ENCODE measurements at places on chromosomes 12 and 14. TPM values are rescaled to one million over a fixed set of nuclear protein-coding genes. Genes with fewer than 3 reads are reported as not detected.
A peak's percentile ranks its signal among the peaks of the same experiment; 100 is the strongest.

DNA sequence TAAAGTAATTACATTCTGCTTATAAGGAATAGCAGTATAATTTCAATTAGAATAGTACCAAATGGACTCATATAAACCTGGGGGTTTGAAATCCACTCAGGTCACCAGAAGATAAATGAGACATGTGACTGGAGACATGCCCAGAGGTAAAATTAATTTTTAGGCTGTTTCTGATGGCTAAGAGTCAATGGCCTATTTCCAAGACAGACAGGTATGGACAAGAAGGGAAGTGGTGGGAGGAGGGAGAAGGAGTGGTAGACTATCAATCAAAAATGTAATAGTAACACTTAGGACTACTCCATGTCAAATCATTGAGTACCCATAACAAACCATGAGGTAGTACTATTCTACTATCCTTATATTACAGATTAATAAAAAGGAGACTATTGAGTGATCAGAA is 544.0 kb downstream of the GALC start:
- DNase-seq = no peak

- DNase-seq = no peak
These were observed 104.6 kb downstream of the BICD1 start for GRCh38 chr12:32211066-32211899.

- DNase-seq = no peak
These were observed 2.4 kb downstream of the BTG1 start for GRCh38 chr12:92143258-92143657.

- no peak for DNase-seq
These were observed 7.9 kb upstream of the CMKLR1 start for GRCh38 chr12:108346727-108347710.

- no peak for DNase-seq
These were observed 400.0 kb downstream of the TMEM132D start for GRCh38 chr12:129503802-129504201.

- no peak for DNase-seq
These were observed 36.6 kb downstream of the CRADD start for GRCh38 chr12:93713800-93714199.

DNA sequence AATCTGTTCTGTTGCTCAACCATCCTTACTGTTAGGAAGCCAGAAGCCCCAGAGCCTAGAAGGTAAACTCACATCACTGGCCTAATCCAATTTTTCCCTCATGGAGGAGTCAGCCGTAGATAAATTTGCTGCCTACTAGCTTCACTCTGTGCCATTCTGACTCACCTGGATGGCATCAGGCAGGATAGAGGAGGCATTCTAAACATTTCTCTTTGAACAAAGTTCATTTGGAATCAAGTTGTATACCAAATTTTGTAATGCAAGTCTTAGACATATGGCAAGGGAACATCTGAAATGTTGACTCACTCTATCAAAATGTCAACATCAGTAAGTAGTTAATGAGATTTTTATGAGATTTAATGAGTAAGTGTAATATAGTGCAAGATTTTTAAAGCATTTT is 13.6 kb upstream of the TBC1D30 start:
- DNase-seq = no peak

DNA sequence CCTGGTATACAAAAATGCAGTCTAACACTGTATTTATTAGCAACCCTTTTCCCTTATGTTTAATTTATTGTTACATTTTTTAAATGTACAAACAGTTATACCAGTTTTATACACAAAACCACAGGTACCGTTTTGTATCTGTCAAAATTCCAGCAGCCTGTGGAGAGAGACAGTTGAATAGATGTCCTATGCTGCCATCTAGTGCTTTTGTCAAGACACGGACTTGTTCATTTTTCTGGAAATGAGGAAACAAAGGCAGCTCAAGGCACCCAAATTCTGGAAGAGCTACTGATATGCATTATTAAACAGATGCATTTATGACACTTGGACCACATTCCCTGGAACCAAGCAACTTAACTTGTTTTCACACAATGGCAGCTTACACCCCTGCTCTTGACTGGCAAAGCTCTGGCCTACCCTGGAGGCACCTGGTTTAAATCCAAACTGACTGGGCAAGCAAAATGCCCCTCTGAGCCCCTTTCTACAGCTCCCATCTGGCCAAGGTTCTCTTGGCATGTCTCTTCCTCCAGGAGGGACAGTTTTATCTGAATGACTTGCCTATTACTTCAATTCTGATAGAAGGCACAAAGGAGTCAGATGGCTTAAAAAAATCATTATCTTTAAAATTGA is 286.9 kb upstream of the PRKD1 start:
- no peak for DNase-seq

GRCh38 chr12:99644629-99645028 is 2.9 kb upstream of the GARIN6 start:
- DNase-seq = no peak

- no peak for DNase-seq
These were observed 5.9 kb upstream of the BHLHE41 start for GRCh38 chr12:26130728-26131127.

DNA sequence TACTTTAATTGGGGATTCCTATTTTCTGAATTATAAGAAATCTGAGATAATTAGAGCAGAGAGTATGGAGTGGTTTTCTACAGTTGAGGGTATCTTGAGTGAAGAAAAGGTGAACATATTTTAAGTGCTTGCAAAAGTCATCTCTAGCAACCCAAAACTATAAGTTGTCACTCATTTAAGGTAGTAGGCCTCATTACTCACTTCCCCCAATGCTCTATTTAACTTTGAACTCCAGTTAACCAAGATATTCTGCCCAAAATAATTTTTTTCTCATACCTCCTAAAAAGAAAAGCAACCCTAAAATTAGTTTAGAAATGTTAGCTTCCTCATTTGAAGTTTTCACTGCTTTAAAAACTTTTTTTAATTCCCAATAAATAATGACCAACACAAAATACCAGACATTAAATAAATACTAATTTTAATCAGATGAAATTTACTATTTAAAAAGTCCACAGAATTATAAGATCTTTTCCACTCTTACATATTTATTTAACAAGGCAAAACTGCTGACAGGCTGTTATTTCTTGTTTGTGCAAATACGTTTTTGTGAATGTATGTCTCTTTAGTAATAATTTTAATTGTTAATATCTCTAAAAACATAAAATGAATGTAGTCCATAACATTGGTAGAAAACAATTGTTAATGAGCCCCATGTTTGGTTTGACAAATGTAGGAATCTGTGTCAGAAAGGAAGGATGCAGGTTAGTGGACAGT is 47.8 kb downstream of the VRK1 start:
- no peak for DNase-seq

- no peak for DNase-seq
These were observed 11.8 kb upstream of the NUAK1 start for GRCh38 chr12:106150555-106150954.

DNA sequence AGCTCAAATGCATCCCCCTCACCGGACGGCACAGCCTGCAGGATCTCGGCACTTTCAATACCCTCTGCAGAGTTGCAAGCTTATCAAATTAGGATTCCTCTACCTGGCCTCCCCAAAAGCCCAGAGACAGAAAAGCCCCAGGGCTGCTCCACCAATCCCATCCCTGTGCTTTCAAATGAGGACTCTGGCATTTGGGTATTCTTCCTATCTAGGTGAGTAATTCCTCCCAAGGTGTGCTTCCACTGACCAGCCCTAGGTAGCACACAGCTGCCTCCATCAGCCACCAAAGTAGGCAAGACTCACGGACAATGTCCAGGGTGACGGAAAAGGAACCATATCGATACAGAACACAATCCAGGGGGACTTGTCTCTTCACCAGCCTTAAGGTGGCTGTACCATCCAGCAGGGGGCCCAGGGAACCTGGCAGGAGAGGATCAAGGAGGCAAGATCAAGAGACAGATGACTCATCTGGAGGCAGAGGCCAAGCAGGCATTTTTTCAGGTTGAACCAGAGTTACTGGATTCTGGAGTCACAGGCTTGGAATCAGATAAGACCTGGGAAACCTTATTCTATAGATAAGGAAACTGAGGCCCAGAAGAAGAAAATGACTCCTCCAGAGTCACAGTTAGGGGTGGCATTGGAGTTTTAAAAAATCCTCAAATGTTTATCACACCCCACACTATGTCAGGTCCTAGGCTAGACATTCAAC is 9.9 kb downstream of the PMEL start:
- peak; percentile 65 for DNase-seq

GRCh38 chr14:104845834-104846441 is 19.1 kb upstream of the CEP170B start:
- DNase-seq = no peak

The MED6 gene
- total RNA-seq = 63.9 TPM

The POTEM gene
- not detected for total RNA-seq

The DENND5B gene
- not detected for total RNA-seq

The KLRC3 gene
- 3.0 TPM for total RNA-seq

The EML1 gene
- 1.7 TPM for total RNA-seq

The GDF3 gene
- not detected for total RNA-seq
